ENCODE measurements at places on chromosomes 1 and 21.

DNA sequence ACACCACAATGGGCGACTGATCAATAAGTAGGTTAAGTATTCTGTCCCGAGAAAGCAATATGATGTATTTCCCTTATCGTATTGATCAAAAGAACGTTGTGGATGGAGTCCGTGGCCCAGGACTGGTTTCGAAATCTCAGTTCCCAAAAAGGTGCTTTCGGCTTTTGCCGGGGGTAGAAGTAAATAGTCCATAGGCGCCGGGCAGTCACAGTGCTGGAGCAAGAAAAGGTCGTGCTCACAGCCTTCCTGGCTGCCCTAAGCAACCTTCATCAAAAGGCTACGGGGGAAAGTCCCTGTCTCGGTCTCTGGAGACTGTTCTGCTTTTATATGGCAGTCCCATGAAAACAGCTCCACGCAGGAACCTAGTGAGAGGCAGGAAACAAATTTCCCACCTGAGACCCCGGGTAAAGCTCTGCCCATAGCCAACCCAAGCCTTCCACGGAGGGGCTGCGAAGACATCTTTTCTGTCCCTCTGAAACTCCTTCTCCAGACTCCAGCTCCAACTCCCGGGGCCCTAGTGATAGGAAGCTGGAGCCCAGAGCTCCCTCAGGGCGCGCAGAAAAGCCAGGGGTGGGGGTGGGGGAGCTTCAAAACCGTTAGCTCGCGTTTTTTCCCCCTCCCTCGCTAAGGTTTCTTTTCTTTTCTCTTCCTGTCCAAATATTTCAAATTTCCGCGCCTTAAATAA lies 7.0 kb downstream of the CDKN2C start:
- peak; percentile 12 for DNase-seq
- H3K4me3 ChIP-seq: peak overlapping the region; percentile 61
- peaks cover 23% of the 10 kb centered on the region for H3K4me1 ChIP-seq
- no peaks in the 10 kb centered on the region for H3K36me3 ChIP-seq
- peak overlapping the region; percentile 83 for H3K27ac ChIP-seq

DNA sequence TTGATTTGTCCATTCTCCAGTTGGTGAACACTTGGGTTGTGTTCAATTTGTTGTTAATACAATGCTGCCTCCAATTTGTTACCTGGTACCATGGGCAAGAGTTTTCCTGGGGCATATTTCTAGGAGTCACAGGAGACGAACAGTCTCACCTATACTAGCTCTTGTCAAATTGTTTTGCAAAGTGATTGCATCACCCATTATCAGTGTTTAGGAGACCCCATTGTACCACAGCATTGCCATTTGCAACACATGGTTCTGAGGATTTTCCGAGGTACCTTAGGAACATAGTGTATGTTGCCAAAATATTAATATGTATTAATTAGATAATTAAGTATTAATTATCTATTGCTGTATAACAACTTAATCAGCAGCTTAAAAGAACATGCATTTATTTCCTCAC lies 97.8 kb downstream of the LPAR3 start:
- no peaks in the 10 kb centered on the region for H3K27me3 ChIP-seq
- H3K4me3 ChIP-seq: no peak overlapping the region
- H3K36me3 ChIP-seq: no peaks in the 10 kb centered on the region
- DNase-seq: no peak

GRCh38 chr1:81702079-81702715 lies 98.5 kb upstream of the ADGRL2 start:
- no peaks in the 10 kb centered on the region for H3K27me3 ChIP-seq
- no peaks in the 10 kb centered on the region for H3K36me3 ChIP-seq
- H3K4me3 ChIP-seq: no peak overlapping the region
- DNase-seq: no peak
- H3K4me1 ChIP-seq: no peaks in the 10 kb centered on the region

- H3K4me3 ChIP-seq: no peak overlapping the region
- no peak for DNase-seq
- H3K27me3 ChIP-seq: no peaks in the 10 kb centered on the region
- H3K4me1 ChIP-seq: no peaks in the 10 kb centered on the region
- H3K36me3 ChIP-seq: peaks cover 7% of the 10 kb centered on the region
- H3K27ac ChIP-seq: peak overlapping the region; percentile 96
These were observed 4.7 kb downstream of the CAP1 start for GRCh38 chr1:40045182-40045581.

- H3K4me1 ChIP-seq: no peaks in the 10 kb centered on the region
- peak; percentile 16 for DNase-seq
- no peak overlapping the region for H3K27ac ChIP-seq
- no peaks in the 10 kb centered on the region for H3K27me3 ChIP-seq
- no peak overlapping the region for H3K4me3 ChIP-seq
These were observed 329.5 kb downstream of the LTN1 start for GRCh38 chr21:28663111-28663693.

- H3K36me3 ChIP-seq: no peaks in the 10 kb centered on the region
- H3K4me1 ChIP-seq: peaks cover 52% of the 10 kb centered on the region
- peak; percentile 73 for DNase-seq
- no peaks in the 10 kb centered on the region for H3K27me3 ChIP-seq
- H3K27ac ChIP-seq: peak overlapping the region; percentile 75
These were observed 25.3 kb upstream of the PEF1 start for GRCh38 chr1:31669786-31670592.

DNA sequence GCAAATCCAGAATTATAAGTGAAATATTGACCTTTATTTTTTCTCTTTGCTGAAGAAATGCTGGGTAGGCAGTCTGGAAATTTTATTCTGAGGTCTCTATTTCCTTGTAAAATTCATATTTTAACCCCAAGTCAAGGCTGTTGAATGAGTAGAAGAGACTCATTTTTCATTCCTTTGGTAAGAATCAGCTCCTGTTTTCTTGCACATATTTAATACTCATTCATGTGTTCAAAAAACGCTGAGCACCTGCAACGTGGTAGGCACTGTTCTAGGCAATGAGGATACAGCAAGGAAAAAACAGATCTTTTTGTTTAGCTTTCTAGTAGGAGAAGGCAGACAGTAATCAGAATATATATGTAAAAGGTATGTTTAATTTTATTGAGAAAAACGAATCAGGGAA lies 1.5 kb downstream of the PRKAA2 start:
- no peaks in the 10 kb centered on the region for H3K4me1 ChIP-seq
- no peak for DNase-seq
- no peaks in the 10 kb centered on the region for H3K27me3 ChIP-seq
- H3K27ac ChIP-seq: no peak overlapping the region
- no peaks in the 10 kb centered on the region for H3K36me3 ChIP-seq

- H3K27ac ChIP-seq: no peak overlapping the region
- no peak overlapping the region for H3K4me3 ChIP-seq
- DNase-seq: no peak
- H3K36me3 ChIP-seq: peaks cover 7% of the 10 kb centered on the region
- no peaks in the 10 kb centered on the region for H3K4me1 ChIP-seq
- H3K27me3 ChIP-seq: no peaks in the 10 kb centered on the region
These were observed 46.3 kb downstream of the AIDA start for GRCh38 chr1:222665964-222666363.

GRCh38 chr1:231442735-231443134 lies 20.6 kb upstream of the EGLN1 start:
- no peaks in the 10 kb centered on the region for H3K36me3 ChIP-seq
- H3K27me3 ChIP-seq: no peaks in the 10 kb centered on the region
- H3K4me3 ChIP-seq: no peak overlapping the region
- H3K4me1 ChIP-seq: no peaks in the 10 kb centered on the region
- H3K27ac ChIP-seq: no peak overlapping the region
- DNase-seq: no peak

GRCh38 chr1:73593364-73593763 lies 604.6 kb downstream of the LRRIQ3 start:
- no peaks in the 10 kb centered on the region for H3K27me3 ChIP-seq
- DNase-seq: no peak
- H3K4me1 ChIP-seq: no peaks in the 10 kb centered on the region
- no peak overlapping the region for H3K27ac ChIP-seq

DNA sequence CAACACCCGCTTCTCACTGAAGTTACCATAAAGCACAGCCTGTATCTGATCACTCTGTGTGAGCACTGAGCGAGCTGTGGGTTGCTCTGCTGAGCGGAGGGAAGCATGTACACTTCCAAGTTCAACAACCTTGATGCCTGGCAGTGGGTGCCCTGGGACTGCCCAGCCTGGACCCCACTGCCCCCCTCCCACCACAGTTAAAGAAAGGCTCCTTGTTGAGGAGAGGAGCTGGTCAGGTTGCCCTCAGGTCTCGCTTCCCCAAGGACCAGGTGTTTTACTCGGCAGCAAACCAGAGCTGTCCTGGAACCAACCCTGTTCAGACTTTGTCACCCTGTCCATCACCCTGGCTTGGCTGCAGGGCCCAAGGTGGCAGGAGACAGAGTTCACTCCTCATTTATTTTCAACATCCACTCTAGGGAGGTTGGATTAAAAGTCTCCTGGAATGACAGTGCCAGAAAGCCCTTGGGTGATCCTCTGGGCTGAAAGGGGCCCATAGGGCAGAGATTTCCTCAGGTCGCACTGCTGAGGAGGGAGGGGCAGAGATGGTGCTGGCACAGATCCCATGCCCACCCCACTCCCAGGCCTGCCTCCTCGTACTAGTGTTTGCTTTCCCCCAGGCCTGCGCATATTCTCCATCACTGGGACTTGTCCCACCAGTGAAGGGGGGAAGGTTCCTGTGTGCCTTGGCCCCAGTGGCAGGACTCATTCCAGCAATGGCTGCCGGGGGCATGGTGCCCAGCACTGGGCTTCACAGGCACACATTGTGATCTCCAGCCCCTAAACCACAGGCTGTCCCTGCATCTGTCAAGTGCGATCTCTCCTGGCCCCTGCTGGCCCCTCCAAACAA lies 101.7 kb downstream of the TRABD2B start:
- no peak overlapping the region for H3K4me3 ChIP-seq
- H3K36me3 ChIP-seq: no peaks in the 10 kb centered on the region
- no peaks in the 10 kb centered on the region for H3K27me3 ChIP-seq
- H3K4me1 ChIP-seq: no peaks in the 10 kb centered on the region

DNA sequence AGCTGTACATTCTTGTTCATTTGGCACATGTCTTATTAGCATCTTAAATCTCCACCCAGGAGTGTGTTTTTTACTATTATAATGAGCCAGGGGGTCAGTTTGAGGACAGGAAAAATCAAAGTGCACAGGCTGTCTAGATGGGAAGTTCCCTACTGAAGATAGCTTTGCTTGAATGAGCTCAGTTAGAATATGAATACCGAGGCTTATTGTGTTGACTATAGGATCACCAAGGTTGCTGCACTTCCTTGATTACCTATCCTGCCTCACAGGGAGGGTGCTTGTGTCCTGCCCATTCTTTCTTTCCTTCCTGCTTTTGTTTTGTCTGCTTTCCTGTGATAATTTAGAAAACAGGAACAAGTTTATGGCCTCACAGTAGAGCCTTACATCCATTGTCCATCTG lies 16.3 kb downstream of the PHGDH start:
- H3K36me3 ChIP-seq: no peaks in the 10 kb centered on the region
- H3K27ac ChIP-seq: no peak overlapping the region
- no peaks in the 10 kb centered on the region for H3K27me3 ChIP-seq
- DNase-seq: no peak
- peaks cover 5% of the 10 kb centered on the region for H3K4me1 ChIP-seq
- no peak overlapping the region for H3K4me3 ChIP-seq

DNA sequence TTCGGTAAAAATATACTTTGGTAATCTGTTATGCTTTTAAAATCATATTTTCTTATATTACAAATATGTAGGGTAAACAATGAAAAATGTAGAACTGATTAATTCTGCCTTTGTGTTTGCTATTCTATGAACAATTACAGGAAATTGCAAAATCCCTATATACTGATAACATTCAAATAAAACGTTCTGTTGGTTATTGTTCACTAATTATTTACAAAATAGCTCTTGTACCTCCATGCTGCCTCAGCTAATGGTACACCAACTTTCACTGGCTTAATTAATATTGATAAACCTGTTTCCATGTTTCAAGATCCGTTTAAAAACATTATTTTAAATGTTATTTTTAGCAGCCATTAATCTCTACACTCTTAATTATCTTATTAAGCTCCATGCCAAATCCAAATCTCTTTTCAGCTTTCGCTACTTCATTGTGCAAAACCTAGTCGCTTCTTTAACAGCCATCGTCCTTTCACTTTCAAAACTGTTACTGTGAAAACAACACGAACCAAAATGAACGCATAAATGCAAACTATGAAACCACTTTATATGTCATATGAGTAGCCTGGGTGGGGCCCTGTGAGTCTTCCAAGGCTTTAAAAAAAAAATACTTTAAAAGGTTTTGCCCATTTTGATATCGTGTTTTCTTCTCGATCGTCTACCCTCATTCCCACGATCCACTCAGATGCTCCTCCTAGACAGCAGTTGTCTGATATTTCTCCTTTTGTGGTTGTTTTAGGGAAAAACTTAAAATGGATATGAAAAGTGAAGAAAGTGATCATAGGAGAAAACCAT lies 807.1 kb downstream of the USP25 start:
- no peaks in the 10 kb centered on the region for H3K36me3 ChIP-seq
- H3K4me3 ChIP-seq: peak overlapping the region; percentile 38
- H3K27me3 ChIP-seq: no peaks in the 10 kb centered on the region
- H3K4me1 ChIP-seq: no peaks in the 10 kb centered on the region
